NCI-H1436 treated with DMSO at 0.1 percent for 48 hours (cell line): ENCODE measurements at places on chromosomes 16 and 17.

DNA sequence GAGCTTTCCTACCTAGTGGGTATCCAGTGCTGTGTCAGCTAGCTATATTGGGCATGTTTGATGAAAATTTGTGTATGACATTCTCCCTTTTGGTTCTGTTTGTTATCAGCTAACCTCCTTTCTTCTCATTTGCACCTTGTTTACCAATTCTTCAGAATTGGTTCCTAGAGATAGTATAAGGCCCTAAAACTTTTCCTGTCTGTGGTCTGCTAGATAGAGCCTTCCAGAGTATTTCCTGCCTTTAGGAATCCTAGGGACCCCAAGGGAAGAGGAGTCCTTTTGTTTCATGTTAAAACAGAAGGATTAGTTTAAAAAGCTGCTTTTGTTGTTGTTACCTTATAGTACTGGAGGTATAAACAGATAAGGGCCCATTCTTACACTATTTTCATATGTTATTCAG, 11.5 kb downstream of the MAP3K3 start:
- no peak for DNase-seq

- no peak for DNase-seq
Measured at GRCh38 chr16:84410361-84411138, 42.2 kb downstream of the ATP2C2 start.

DNA sequence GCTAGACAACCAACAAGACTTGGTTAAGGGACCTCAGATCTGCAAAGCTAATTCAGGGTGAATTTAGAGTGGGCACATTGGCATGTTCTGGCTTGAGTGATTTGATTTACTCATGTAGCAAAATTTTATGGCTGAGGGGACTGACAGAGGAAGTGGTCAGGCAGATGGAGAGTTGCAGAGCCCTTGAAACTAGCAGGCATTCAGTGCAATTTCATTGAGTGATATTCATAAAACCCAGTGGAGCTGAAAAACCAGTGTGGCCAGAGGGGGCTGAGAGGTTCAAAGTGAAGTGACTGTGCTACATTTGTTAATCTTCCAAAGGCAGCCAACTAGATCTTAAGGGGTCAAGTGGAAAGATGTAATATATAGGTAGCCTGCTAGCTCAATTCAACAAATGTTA, 2.2 kb upstream of the TMEM94 start:
- DNase-seq: no peak

DNA sequence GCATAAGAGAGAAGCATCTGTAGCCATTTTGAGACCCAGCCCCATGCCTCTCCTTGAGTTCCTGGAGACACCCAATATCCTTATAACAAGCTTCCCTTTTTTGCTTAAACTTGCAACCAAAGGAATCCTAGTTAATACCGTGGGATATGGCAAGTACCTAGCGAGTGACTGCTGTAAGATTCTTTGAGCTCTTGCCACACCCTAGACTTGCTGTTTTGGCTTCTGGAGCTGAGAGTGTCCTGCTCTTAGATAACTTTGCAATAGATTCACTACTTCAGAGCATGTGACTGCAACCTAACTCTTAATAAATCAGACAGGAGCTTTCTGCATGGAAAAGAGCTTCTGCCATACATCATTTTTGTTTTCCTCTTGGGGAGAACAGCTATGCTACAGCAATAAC, 58.3 kb downstream of the AKAP1 start:
- no peak for DNase-seq

DNA sequence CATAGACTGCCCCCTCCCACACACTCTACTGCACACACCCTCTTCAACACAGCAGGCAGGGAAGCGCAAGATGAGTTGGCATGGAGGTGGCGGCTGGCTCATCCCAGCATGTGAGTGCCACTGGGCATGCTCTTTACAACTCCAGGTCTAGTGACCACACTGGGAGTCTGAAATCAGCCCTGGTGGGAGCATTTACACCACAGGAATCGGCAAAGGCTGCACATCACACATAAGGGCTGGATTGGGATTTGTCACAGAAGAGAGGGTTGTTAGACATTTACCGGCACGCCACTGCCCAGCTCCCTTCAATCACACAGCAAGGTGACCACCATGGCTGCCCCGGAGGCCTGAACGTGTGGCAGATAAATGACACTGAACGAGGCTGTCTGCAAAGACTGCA, 49.4 kb downstream of the ENGASE start:
- DNase-seq: no peak

DNA sequence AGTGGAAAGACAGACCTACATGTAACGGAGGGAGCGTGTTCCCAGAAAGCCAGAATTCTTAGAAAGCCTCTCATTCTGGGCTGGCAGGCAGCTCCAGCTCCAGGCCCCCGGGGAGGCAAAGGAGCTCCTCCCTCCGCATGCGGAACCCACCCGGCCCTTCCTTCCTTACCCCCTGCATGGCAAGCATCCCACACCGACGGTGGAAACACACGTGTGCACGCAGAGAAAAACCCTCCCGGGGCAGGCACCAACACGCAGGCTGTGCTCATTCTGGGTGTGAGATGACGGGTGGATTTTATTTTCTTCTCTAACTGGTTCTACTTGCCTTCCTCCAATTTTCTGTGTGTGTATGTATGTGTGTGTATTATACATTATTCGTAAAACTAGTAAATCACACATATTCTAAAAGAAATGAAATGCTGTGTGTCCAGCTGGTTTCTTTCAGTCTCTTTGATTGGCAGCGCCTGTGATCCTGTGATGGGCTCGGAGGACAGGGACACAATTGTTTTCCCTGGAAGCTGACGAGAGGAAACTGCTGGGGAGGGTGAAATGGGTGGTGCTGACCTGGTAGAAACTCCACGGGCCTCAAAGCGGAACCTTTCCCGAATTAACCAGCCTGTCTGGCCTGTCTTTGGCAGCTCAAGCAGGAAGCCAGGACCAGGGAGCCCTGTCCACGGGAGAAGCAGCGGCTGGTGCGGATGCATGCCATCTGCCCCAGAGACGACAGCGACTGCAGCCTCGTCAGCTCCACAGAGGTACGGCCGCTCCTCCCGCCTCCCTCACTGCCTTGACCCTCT, 22.2 kb downstream of the CARD14 start:
- DNase-seq: no peak

DNA sequence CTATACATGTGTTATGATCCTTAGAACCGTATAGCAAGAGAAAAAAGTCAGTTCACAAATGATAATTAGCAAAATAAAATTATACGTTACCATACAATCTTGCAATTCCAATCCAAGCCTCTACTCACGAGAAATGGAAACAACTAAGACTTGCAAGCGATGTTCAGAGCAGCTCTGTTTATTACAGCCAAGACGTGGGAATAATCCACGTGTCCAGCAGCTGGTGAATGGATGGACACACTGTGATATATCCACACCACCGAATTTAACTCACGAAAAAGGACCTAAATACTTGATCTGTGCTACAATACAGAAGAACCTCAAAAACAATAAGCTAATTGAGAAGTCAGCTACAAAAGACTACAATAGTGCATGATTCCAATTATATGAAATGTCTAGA, 88.1 kb downstream of the ADCY9 start:
- DNase-seq: no peak

- DNase-seq: no peak
Measured at GRCh38 chr16:29712809-29713208, 33.0 kb downstream of the C16orf54 start.

DNA sequence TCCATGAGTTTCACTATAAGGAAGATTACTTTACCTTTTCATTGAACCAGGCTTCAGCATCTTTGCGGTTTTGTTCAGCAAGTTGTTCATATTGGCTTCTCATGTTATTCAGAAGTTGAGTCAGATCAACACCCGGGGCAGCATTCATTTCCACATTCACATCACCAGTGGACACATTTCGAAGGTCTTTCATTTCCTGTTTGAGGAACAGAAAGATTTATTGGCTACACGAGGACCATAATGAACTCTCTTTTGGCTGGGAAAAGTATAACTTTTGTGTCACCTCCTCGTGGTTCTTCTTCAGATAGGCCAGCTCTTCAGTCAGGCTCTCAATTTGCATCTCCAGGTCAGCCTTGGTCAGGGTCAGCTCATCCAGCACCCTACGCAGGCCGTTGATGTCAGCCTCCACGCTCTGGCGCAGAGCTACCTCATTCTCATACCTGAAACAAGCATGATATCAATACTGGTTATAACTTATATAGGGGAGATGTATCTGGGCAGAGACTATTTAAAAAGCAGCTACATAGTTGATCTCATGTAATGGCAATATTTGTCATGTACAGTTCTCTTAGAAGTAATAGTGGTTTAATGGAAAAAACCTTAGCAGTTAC, 2.1 kb downstream of the KRT10 start:
- no peak for DNase-seq

DNA sequence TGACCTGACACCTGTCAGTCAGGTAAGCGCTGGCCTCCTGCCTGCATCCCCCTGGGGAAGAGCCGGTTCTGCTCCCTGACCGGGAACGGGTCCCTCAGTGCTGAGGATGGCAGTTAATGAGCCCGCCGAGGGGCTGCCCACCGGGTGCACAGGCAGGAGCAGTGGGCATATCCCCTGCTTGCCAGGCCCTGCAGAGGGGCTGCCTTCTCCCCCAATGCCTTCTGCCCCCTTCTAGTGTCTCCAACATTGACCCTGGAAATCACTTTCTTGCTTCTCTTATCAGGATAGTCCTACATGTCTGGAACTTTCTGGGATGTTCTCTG, 388.5 kb downstream of the SEC14L1 start:
- DNase-seq: no peak

DNA sequence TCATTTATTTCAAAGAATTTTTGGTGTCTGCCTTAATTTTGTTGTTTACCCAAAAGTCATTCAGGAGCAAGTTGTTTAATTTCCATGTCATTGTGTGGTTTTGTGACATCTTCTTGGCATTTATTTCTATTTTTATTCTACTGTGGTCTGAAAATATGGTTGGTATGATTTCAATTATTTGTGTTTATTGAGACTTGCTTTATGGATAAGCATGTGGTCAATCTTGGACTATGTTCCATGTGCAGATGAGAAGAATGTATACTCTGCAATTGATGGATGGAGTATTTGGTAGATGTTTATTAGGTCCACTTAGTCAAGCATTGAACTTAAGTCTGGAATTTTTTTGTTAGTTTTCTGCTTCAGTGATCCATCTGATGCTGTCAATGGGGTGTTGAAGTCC, 383.0 kb downstream of the PMP22 start:
- no peak for DNase-seq

DNA sequence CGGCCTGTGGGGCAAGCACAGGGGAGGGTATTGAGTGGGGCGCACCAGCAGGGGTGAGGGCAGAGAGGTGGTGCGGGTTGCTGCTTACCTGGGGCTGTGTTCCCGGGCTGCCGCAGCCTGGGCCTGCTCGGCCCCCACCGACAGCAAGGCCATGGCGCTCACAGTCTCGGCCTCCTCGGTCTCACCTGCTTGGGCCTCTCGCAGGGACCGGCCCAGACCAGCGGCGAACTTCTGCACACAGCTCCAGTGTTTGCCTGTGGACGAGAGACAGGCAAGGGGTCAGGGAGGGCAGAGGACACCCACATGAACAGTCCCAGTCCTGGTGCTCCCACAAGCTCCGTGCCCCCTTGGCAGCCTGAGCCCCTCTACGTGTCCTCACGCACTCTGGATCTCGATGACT, 7.9 kb downstream of the G6PC3 start:
- DNase-seq: no peak

- no peak for DNase-seq
Measured at GRCh38 chr17:55421179-55421934, at the start of gene MMD. Gene MMD, minus strand, starts transcription at chr17:55421835. Its CDS starts 140 bp downstream, at chr17:55421695.

DNA sequence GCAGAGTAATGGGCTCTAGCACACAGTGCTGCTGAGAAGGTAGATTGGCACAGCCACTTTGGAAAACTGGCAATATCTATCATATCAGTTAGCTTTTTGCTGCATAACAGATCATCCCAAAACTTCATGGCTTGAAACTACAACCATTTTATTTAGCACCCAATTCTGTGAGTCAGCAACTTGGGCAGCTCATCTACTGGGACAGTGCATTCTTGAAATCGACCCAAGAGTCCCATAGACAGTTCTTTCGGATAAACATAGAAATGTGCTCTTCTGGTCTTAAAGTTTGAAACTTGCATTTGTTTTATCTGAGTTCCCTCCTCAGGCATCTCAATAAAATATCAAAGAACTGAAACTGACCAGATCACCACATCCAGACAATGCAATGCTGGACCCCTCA, 76.7 kb downstream of the CEP112 start:
- no peak for DNase-seq

GRCh38 chr16:62965831-62966230, 929.6 kb upstream of the CDH8 start:
- no peak for DNase-seq

DNA sequence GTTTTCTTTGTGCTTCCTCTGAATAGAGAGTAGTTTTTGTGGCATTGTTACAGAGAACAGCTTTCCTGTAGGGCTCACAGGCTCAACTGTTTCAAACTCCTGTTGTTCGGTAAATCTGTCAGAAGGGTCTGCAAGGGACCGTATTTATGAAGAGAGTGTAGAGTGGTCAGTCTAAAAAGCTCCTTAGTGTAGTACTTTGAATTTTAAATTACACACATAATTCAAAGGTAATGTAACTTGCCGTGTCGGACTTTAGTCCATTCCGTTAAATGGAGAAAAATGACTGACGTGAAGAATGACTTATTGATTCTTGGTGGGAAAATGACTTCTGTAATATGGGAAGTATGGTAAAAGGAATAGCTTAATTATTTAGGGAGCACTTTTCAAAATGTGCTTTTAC, 190.9 kb downstream of the WWOX start:
- no peak for DNase-seq

DNA sequence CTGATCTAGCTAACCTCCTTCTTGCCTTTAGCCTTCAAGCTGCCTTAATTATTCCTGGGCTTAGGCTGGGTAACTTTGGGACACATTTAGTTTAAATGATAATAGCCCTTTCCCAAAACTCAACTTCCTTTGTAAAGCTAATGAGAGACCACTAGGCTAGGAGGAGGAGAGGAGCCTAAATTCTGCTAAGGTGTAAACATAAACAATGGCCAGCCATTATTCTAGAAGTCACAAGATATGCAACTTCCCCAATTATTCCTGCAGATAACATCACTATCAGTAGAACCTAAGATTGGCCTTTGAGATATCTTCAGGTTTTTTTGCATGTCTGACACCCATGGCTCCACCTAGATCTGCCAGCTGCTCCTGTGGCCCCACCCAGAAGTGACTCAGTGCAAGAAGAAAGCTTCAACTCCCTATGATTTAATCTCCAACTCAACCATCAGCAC, 131.2 kb upstream of the FAM20A start:
- no peak for DNase-seq

GRCh38 chr17:67970783-67971182, 25.5 kb downstream of the C17orf58 start:
- no peak for DNase-seq

DNA sequence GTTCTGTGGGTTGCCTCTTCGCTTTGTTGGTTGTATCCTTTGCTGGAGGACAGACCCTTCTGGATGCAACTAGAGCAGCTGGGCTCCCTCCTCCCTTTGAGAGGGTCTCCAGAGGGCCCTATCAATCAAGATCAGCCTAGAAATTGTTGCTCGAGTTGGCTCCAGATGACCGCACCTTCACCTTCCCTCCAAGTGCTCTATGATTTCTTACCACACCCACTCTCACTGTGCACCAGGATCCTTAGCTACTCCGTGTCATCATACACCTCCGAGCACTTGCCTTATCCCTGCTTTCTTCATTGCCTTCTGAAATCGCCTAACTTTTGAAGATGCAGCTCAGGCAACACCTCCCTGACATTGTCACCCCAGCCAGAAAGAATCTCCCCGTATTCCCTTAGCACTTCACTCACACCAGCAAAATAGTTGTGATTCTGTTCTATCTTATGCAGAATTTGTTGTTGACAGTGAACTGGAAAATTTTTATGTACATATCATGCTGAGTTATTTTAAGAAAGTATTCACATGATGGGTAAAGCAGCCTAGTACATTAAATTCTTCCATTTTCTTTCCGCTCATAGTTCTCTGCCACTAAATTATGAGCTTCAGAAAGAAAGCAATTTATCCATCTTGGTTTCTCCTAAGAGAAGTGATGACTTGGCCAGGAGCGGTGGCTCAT, 52.9 kb downstream of the ABAT start:
- DNase-seq: no peak
